Mononuclear cell (primary cell): ENCODE measurements at places on chromosomes 3 and 15. TPM values are rescaled to one million over a fixed set of nuclear protein-coding genes. Genes with fewer than 3 reads are reported as not detected.

KLHL40 gene
- total RNA-seq: not detected

GLCE gene
- total RNA-seq: 3.7 TPM

HES1 gene
- total RNA-seq: 22.9 TPM

GABRA5 gene
- 0.31 TPM for total RNA-seq

BFSP2 gene
- not detected for total RNA-seq

RBM6 gene
- 59.0 TPM for total RNA-seq

OXTR gene
- total RNA-seq: 0.52 TPM

IGSF10 gene
- 0.10 TPM for total RNA-seq

SCG3 gene
- total RNA-seq: not detected

ALPK3 gene
- 0.10 TPM for total RNA-seq
